ENCODE measurements at places on chromosomes 3 and 15. TPM values are rescaled to one million over a fixed set of nuclear protein-coding genes. Genes with fewer than 3 reads are reported as not detected.
A peak's percentile ranks its signal among the peaks of the same experiment; 100 is the strongest.

GRCh38 chr15:100948430-100948762 is 29.2 kb downstream of the LRRK1 start:
- no peak for DNase-seq

- peak; percentile 66 for DNase-seq
Observed at GRCh38 chr3:122392868-122393844, 9.2 kb downstream of the FAM162A start.

DNA sequence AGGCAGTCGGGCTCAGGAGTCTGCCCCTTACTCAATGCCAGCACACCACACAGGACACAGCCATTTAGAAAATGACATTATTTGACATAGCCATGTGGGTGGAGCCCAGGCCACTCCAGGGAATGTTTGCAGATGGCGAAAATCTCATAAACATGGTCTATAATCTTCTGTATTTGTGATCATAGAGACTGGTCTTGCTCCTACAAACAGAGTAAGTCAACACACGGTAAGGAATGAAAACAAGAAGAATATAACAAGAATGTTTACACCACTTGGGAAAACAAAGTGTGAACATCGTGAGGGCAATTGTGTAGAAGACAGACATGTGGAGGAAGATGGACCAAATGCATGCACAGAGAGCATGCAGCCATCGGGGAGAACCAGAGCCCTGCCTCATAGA is 68.2 kb downstream of the SEMA5B start:
- DNase-seq: no peak

DNA sequence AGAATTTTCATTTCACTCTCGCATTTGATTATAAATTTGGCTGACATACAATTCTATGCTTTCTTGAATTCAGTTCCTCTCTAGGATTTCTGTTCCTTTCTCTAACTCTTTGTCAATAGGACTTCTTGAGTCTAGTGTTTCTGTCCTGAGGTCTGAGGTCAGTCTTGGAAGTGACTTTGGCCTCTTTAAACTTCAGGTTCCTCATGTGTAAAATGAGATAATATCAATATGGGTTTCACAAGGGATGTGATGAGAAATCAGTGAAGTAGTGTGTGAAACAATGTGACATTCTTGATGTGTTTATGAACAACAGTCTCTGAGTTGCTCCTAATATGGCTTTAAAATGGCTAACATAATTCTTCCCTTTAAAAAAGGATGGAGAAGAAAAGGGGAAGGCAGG is 92.2 kb downstream of the SV2B start:
- no peak for DNase-seq

- DNase-seq: peak; percentile 50
Observed at GRCh38 chr15:66948294-66948693, 117.1 kb upstream of the SMAD3 start.

GRCh38 chr15:90914305-90915080 is 11.4 kb downstream of the MAN2A2 start:
- no peak for DNase-seq

- no peak for DNase-seq
Observed at GRCh38 chr3:189404797-189405484, 226.2 kb upstream of the TP63 start.

DNA sequence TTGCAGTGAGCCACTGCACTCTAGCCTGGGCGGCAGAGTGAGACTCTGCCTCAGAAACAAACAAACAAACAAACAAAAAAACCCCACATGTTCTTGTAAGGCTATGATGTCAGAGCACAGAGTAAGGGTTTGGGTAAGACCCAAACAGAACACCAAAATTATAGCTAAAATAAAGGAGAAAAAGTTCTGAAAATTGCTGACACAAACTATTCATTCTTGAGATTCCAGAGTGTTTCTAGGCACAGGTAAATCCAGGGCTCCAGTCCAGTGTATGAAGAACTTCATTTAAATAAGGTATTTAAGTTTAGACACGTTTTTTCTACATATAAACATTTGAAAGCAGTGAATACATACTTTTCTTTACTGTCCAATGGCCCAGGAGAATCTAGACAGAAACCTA is 3.9 kb downstream of the CDC25A start:
- no peak for DNase-seq

- DNase-seq: no peak
Observed at GRCh38 chr15:33371159-33371558, 60.4 kb downstream of the RYR3 start.

GRCh38 chr15:40937762-40938535 is 8.8 kb downstream of the DLL4 start:
- DNase-seq: no peak

GRCh38 chr15:49751191-49751590 is 130.3 kb downstream of the DTWD1 start:
- no peak for DNase-seq

- no peak for DNase-seq
Observed at GRCh38 chr15:25268166-25268565, 170.7 kb downstream of the UBE3A start.

DNA sequence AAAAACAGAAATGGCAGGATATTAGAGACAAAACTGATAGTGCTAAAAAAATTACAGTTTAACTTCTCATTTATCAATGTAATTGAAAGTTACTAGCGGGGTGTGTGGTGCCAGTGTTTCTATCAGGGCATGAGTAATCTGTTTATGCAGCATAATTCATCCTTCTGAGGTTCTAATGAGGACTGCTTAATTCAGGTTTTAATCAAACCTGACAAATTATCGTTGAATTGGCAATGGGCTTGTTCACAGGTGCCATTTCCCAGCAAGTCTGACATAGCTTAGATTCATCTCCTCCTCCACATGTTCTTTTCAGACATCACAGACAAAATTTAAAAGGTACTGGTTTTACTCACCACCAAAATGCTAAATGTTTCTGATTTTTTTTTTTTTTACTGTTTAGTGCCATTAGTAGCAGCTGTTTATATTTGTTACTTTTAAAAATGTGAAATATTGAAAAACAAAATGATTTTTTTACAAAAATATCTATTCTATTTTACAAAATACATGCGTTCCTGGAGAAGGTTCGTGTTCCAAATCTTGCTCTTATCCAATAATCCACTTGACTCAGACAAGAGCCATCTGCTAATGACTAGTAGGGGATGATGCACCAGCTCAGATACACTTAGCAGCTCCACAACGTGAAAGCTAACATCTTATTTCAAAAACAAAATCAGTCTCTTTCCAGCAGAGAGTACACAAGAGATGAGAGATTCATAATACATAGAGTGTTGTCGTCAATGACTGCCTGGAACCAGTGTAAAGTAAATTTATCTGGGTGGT is 447.7 kb upstream of the DPPA4 start:
- no peak for DNase-seq

GRCh38 chr15:101063891-101064794 is 145.0 kb downstream of the LRRK1 start:
- no peak for DNase-seq

DNA sequence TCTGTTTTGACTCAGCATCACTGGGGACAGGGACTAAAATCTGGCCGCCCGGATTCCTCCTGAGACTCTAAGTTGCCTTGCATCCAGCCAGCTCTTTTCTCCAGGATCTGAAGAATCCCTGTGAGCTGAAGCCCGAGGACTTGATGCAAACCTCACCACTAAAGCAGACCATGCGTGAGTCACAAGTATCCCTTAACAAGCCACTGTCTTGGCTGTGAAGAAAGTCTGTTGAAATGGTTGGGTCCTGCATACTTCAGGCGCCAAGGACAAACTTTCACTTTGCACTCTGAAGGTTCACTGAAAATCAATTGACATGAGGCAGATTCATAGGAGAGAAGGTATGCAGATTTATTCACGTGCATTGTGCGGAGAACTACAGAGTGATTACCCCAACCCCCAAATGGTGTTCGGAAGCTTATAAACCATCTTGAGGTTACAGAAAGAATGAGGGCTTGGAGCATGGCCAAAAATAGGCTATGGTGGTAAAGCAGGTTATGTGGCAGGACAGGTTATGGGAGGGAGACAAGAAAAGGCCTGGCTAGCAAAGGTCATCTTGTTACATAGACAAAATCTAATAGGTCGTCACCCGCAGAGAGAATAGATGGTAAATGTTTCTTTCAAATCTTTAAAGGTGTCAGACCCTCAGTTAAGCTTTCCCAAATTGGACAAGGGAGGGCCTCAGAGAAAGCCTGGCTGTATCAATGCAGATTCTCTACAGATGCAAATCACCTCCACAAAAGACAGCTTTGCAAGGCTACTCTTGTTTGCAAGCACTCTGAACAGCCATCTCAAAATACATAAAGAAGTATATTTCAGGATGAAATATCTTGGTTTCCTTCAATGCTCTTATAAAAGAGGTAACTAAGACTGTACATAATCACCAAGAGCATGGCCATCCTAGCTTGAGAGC is 126.3 kb upstream of the PLAAT1 start:
- DNase-seq: no peak

DNA sequence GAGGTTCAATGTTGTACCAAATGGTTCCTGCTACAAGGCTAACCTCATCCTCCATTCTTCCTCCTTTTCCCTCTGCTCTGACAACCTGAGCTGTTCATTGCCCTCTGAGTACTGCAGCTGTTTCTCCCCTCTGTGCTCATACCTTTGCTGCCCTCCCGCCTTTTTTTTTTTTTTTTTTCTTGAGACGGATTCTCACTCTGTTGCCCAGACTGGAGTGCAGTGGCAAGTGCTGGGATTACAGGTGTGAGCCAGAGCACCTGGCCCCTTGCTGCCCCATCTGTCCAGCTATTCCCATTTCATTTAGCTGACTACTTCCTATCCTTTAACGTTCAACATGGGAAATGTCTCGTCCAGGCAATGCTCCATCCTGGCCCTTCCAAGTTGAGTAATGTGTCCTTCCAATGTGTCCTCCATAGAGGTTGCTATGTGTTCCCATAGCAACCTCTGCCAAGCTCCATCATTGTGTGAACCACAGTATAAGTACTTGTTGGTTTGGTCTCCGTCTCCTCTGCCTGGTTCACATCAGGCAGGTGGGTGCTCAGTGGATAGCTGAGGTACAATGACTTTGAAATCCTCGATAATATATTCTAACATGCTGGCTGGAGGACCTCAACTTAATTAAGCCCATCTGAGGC is 179.9 kb upstream of the ANKRD28 start:
- no peak for DNase-seq

GRCh38 chr15:48467801-48468200 is 136.6 kb downstream of the DUT start:
- DNase-seq: no peak

DNA sequence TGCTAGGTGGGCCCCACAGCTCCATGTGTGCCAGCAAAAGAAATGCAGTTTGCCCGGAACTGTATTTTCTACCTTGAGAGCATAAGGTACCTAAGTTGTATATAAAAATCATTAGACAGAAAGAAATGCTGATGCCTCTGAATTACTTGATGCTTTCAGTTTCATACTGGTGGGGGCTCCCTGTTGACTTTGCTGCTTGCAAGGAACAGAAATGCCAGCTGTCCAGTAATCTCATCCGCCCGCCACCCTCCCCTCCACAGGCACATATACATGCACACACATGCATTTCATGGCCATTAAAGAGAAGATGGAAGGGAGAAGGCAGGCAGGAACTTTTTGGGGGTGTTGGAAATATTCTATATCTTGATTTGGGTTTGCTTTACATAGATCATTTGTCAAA is 38.4 kb downstream of the LIMD1 start:
- no peak for DNase-seq

DNA sequence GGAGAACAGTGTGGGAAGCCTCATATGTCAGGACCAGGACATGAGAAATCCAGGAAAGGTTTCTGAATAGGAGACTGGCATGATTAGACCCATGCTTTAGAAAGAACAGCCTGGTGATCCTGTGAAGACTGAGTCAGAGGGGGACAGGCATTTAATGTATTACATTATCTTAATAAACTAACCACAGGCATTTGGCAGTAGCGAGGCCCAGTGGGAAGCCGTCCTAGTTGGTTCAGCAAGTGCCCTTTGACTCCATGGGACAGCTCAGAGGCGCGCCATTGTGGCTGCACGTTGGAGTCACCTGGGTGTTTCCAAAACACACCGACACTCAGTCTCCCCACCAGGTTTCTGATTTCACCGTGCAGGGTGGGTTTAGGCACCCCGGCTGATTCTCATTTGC is 90.5 kb upstream of the DGKG start:
- DNase-seq: peak; percentile 80

GRCh38 chr3:71389191-71389590 is 194.3 kb downstream of the FOXP1 start:
- no peak for DNase-seq

GRCh38 chr15:66496951-66497501 is 536 bp downstream of the SNAPC5 start:
- no peak for DNase-seq

GRCh38 chr3:19954676-19955075 is 7.8 kb downstream of the RAB5A start:
- DNase-seq: no peak

- DNase-seq: no peak
Observed at GRCh38 chr15:69947394-69947793, 150.3 kb downstream of the TLE3 start.

DNA sequence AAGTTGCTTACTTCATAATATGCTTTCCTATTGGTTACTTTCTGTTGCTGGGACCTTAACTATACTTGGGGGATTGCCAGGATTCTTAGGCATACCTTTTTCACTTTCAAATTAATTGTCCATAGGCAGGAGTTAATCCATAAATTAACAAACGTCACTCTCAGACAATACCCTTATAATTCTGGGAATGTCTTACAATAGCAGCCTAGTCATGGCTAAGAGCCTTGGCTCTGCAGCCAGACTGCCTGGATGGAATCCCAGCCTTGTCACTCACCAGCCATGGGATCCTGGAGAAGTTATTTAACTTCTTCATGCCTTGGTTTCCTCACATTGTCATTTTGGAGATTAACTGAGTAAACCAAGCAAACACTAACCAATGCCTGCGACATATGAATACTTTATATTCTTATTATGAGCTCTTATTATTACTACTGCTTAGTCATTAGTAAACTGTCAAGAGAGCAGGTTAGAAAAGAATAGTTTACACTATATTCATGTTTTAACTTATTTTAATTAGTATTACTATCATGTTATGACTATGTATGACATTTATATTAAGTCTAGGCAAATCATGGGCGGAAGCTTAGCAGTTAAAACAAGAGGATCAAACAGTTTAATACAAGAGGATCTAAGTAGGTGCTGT is 29.0 kb downstream of the GYG1 start:
- DNase-seq: peak; percentile 37

GRCh38 chr3:156151824-156152428 is 31.5 kb downstream of the KCNAB1 start:
- peak; percentile 69 for DNase-seq

Gene CNOT10
- total RNA-seq: 19.4 TPM

Gene TAMM41
- total RNA-seq: 4.3 TPM

Gene SAXO2
- not detected for total RNA-seq

Gene COMMD4
- 91.2 TPM for total RNA-seq

Gene RAB5A
- 46.4 TPM for total RNA-seq

Gene SCN11A
- total RNA-seq: not detected

Gene FANCD2OS
- total RNA-seq: not detected

Gene SST
- total RNA-seq: not detected

Gene TMF1
- total RNA-seq: 39.1 TPM

Gene IGSF10
- total RNA-seq: under 0.01 TPM

Data from IMR-90 (cell line).